ENCODE measurements at places on chromosomes 16 and 17.

- no peak for DNase-seq
Measured at GRCh38 chr16:50081428-50082018, 15.8 kb downstream of the HEATR3 start.

GRCh38 chr16:31083081-31083480 lies 5.7 kb downstream of the PRSS53 start:
- DNase-seq: no peak

DNA sequence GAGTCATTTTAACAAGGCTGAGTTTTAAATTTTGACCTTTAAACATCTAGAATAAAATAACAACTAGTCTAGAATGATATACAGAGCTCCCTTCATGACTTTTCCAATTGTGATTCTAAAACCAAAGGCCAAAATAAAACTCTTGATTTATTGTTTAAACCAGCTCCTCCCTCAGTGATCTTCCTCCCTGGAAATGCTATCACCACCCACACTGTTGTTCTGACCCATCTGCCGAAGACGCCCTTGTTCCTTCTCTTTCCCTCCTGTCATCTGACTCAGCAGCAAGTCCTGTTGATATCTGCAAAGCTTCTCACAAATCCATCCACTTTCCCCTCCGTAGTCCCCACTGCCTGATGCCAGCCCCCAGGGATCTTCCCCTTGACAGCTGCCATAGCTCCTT lies 231.6 kb upstream of the DYNLRB2 start:
- DNase-seq: no peak

DNA sequence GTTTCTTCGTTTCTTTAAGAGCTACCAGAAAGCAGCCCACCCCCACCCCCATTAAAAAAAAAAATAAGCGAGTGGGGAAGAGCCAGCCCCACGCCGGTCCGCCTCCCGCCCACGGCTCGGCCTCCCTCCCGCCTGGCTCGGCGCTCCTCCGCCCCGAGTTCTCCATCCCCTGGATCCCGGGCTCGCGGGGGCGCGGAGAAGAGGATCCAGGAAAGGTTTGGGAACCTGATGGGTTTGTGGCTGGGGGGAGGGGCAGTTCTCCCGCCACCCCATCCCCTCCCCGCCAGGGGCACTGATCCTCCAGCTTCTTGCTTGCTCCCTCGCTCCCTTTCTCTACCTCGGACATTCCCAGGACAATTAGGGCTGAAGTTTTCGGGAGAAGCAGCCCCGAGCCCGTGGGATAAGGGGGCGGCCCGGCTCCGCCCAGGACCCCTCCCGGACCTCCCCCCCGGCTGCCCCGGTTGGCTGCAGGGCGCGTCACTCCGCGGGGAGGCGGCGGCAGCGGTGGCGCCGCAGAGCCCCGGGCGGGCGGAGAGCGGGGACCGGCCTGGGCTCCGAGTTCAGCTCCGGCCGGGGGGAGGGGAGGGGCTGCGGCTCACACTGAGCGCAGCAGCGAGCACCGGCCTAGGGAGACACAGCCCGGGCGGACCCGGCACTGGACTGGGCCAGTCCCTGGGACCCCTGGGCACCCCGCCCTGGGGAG lies 1.0 kb upstream of the SALL1 start:
- DNase-seq: peak; percentile 44

- no peak for DNase-seq
Measured at GRCh38 chr17:80422276-80422675, 7.3 kb downstream of the ENDOV start.

- no peak for DNase-seq
Measured at GRCh38 chr17:52470553-52470952, 312.0 kb upstream of the CA10 start.

- peak; percentile 61 for DNase-seq
Measured at GRCh38 chr16:11685844-11686618, 17.8 kb downstream of the SNN start.

GRCh38 chr16:81620796-81621195 lies 158.3 kb upstream of the PLCG2 start:
- no peak for DNase-seq

GRCh38 chr16:68719993-68720489 lies 17.1 kb upstream of the CDH1 start:
- DNase-seq: no peak

DNA sequence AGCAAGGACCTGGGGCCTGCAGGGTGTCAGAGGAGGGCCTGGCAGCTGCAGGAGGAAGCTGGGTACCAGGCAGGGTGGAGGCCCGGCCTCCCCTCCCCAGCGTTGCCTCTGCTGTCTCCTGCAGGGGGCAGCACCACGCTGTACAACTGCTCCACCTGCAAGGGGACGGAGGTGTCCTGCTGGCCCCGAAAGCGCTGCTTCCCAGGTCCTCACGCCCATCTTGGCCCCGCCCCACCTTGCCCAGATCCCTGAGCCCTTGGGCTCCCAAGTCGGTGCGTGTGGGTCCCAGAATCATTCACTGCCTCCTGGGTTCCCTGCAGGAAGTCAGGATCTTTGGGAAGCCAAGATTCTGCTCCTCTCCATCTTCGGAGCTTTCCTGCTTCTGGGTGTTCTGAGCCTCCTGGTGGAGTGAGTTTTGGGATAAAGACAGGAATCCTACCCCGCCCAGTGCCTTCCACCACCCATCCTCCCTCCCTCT lies 1.2 kb downstream of the TMEM95 start:
- DNase-seq: peak; percentile 66

DNA sequence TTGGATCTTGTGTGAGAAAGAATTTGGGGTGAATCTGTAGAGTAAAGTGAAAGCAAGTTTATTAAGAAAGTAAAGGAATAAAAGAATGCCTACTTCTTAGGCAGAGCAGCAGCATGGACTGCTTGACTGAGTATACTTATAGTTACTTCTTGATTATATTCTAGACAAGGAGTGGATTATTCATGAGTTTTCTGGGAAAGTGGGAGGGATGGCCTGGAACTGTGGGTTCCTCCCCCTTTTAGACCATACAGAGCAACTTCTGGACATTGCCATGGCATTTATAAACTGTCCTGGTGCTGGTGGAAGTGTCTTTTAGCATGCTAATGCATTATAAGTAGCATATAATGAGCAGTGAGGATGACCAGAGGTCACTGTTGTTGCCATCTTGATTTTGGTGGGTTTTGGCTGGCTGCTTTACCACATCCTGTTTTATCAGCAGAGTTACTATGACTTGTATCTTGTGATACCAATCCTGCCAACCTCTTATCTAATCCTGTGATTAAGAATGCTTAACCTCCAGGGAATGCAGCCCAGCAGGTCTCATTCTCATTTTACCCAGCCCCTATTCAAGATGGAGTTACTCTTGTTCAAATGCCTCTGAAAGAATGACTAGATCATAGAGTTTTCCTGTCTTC lies 58.7 kb downstream of the HSD17B2 start:
- DNase-seq: peak; percentile 2

DNA sequence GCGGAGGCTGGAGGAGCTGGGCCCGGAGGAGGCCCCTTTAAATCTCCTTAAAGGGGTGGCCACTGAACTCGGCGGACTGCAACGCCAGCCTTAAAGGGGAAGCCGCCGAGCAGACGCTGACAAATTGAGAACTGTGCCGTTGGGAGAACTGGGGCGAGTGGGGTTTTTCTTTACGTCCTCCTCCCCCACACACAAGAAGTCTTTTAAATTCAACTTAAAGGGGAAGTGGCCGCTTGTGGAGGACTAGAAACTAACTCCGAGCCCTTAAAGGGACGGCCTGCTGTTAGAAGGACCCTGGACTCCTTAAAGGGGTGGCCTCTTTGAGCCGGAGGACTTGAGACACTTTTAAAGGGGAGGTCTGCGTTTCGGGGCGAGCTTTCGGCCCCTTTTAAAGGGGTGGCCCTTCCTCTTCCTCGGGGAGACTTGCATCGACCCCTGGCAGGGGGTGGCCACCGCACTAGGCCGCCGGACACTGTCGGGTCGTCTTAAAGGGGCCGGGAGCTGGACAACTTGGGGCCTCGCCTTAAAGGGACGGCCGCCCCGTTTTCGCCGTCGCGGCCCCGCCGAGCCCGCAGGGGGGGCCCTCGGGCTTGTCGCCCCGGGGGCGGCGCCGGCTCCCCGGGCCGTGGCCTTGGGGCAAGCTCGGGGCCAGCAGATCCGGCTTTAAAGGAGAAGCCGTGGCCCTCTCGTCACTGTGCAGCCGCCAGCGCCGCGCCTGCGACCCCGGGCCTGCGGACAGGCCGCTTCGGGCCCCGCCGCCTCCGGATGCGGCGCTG lies 688 bp downstream of the FBRS start:
- peak; percentile 97 for DNase-seq

DNA sequence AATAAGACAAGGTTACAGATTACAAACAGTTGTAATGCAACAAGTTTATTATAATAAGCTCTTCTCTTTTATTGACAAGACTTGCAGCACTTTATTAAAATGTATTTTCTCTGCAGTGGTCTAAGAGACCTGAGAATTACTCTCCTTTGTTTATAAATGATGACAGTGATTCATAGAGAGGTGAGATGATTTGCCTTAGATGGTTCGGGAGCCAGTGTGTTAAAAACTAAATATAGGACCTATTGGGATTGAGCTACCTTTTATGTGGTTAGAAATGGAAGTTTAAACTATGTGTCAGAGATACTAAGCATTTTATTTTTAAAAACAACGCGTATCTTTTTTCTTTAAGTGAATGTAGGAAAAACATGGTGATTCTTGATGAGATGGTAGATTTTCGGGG lies 2.9 kb upstream of the KRTAP3-3 start:
- no peak for DNase-seq

DNA sequence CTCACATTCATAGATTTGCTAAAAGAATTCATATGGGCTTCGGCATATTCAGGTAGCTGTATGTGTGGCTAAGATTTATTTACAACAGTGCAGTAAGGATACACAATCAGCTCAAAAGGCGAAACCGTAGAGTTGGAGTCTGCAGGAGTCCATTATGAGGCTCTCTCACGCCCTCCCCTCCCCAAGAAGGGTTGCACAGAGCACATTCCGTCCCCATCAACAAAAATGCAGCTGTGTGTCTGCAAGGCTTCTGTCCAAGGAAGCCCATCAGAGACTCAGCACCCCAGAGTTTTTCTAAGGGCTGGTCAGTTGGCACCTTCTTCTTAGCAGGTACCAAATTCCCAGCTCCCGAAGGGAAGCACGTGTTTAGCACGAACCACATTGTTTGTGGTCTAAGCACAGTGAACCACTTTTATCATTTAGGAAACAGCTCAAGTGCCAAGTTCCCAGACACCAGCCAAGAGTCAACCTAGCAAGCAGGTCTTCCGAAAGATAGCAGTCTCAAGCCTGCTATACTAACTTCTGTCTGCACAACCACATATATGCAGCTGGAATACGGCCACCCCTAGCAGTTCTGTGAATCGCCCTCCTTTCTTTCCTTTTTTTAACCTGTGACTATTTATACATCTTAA lies 28.5 kb upstream of the MEAK7 start:
- DNase-seq: peak; percentile 34

DNA sequence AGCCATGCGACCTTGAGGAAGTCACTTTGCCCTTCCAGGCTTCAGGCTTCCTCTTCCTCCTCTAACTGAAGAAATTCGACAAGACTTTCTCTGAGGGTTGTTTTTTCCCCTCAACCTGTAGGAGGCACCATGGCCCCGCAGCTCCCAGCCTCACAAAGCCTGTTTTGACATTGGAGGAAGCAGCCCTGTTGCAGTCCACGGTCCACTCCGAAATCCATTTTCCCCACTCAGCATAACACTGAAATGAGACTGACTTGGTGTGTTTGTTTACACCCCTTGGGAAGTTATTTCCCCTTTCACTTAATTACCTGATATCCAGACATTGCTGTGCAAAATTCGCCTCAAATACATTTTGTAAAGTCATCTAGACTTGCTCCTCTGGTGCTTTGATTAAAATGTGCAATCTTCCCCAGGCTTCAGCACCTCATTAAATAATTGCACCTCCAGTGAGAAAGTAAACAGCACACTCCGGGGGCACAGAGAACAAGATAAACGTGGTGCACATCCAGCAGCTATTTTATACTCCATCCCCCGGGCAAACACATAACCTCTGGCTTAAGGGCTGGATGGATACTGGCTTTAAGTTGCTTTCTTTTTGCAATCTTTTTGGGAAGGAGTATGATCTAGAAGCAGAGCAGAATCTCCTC lies 41.4 kb upstream of the PIRT start:
- DNase-seq: peak; percentile 2

DNA sequence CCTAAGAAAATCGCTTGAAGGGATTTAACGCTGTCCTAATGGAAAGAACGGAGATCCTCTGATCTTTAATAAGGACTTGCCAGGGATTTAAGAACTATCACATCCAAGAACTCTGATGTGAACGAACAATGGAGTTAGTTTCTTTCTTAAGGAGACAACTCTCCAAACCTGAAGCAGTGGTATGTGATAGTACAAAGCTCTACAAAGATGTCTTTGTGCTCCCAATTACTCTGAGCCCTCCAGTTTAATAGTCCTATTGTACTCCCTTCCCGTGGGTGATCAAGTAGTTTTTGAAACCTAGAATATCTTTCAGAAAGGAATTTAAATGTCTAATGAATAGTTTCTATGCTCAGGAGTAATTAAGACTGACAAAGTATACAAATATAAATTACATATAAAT lies 123.8 kb downstream of the FTO start:
- no peak for DNase-seq

GRCh38 chr17:82507631-82508175 lies 11.8 kb upstream of the FOXK2 start:
- no peak for DNase-seq

- no peak for DNase-seq
Measured at GRCh38 chr16:55333684-55334083, 9.7 kb downstream of the IRX6 start.

GRCh38 chr17:77610518-77610893 lies 348.0 kb upstream of the TNRC6C start:
- DNase-seq: no peak

DNA sequence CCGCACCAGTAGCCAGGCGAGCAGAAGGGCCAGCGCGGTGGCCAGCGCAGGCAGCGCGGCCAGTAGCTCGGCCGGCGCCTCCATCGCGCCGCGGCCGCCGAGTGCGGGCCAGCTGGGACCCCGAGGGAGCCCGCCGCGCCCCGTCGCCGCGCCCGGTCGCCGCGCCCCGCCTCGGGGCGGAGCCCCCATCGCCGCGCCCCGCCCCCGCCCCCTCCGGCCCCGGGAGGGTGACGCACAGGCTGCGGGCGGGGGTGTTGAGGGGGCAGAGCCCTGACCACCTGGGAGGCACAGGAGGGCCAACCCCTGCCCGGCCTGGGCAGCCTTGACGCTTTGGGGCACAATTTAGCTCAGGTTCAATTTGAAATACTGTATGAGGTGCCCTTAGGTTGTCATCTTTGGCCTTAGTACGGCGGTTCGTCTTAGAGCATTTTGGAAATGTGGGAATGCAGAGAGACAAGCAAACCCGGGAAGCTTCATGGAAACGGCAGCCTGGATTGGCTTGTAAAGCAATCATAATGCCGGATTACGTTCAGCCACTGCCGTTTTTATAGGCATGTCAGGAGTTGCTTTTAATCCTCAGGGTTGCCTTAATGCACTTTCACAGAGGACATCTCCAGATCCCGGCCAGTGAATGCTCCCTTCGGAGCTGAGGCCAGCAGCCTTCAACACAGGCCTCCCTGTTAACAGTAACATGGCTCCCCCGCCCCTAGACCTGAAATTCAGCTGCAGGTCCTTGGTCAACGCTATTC lies at the start of gene MXRA7:
Gene MXRA7 (minus strand): TSS at position 103 of the 749 bp plus-strand sequence. CDS start 19 bp downstream, at position 84.
- peak; percentile 78 for DNase-seq

- DNase-seq: no peak
Measured at GRCh38 chr16:53912155-53912554, 208.2 kb downstream of the FTO start.

- DNase-seq: no peak
Measured at GRCh38 chr16:84607694-84608093, 10.2 kb downstream of the COTL1 start.

- peak; percentile 98 for DNase-seq
Measured at GRCh38 chr17:78862073-78863023, 21.7 kb upstream of the USP36 start.

- no peak for DNase-seq
Measured at GRCh38 chr16:14111713-14112538, 40.8 kb downstream of the MRTFB start.
